Amniotic epithelial cell (primary cell): ENCODE measurements at places on chromosomes 3 and 15.

- no peak for DNase-seq
Observed at GRCh38 chr15:59053482-59053881, 51.5 kb upstream of the CCNB2 start.

DNA sequence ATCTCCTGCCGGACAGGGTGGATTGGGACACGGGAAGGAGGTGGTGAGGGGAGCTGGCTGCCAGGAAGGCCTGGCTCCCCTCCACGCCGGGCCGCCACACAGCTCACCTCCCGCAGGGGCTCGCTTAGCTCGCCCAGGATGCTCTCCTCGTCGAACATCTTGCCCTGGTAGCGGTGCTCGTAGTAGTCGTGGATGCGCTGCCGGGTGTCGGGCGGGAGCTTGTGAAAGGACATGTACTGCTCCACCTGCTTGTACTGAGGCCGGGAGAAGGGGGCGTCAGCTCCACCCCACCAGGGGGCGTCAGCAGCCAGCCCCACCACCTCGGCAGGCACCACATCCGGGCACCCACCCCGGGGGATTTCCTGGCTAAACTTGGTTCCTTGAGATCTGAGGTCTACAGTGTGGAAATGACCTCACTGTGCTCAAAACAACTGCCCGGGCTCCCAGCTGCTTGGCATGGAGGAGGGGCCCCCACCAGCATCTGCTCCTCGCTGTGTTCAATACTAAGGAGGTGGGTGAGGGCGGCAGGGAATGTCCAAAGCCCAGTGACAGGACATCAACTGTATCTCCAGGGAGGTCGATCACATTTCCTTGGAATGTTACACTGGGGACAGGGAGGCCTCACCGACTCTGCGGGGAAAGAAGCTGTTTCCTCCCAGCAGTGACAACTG, 43.4 kb downstream of the HCN4 start:
- DNase-seq: no peak

- DNase-seq: no peak
Observed at GRCh38 chr15:84143753-84144314, 91.7 kb upstream of the GOLGA6L4 start.

- no peak for DNase-seq
Observed at GRCh38 chr3:27319847-27320526, 49.2 kb downstream of the NEK10 start.

GRCh38 chr15:25088261-25088790, 133.5 kb downstream of the SNRPN start:
- no peak for DNase-seq

DNA sequence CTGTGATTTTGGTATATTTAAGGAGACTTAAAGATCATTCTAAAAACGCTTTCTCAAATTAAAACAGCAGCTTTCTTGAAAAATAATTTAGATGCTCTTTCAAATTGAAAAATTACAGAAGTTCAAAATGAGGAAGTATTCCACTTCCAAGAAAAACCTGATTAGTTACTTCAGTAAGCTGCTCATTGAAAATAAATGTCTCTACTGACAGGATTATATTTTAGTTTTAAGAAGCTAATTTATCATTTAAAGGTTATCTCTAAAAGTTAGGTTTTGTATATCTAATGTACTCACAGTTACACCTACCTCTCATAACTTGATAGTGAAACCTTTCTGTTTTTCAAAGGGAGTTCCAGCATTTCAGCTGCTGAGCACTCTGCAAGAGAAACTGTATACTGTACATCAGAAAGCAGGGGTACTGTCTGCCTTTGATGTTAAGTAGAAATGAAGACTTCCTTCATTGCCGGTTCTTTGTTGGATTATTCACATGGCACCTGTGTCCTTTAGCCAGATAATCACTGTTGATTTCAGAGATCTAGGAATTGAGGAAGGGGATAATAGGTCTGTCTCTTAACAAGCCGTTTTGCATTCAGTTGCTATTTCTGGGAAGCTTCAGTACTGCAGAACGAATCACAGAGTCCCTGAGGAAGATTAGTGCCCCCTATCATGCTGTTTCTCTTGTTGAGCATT, 161.6 kb downstream of the TCF12 start:
- no peak for DNase-seq

DNA sequence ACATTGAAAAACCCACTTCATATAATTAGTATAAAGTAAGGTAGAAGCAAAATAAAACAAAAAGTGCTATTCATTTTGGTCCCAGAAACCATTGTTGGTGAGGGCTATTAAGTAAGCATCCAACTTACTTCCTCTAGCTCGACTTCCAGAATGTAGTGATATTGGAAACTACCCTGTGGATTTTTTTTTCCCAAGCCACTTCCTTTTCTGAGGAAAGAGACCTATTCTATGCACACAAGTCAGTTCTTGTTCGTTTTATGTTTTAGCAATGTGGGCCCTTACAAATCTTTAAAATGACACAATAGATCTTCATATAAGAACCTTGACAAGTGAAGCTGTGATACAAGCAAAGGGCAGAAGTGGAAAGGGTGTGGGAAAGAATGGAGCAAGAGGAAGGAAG, 402.0 kb upstream of the TBL1XR1 start:
- DNase-seq: no peak

DNA sequence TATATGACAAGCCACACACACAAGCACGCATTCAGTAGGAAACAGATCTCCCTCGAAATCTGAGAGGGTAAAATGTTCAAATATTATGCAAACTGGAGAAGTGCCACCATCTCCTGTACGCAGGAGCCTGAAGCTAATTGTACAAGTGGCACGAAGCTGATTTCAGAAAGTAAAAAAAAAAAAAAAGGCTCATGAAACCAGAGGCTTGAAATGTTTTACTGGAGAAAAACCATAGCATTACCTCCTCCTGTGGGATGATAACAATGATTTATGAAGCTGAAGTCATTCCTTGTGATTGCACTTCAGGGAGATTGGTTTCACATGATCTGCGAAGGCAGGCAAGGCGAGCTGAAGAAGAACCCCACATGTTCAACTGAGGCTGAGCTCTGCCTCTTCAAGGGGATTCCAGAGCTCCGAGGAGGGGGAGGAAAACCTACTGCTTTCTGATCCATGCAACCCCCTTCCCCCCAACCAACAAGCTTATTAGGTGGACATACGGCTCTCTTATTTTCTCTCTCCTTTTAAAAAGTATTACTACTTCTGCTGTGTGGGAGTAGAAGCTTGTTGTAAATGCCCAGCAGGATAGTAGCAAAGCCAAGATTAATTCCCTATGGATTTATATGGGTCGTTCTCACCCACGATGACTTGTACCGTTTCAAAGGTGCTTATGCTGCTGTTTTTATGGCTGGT, 101.1 kb downstream of the GREM1 start:
- DNase-seq: peak; percentile 96

DNA sequence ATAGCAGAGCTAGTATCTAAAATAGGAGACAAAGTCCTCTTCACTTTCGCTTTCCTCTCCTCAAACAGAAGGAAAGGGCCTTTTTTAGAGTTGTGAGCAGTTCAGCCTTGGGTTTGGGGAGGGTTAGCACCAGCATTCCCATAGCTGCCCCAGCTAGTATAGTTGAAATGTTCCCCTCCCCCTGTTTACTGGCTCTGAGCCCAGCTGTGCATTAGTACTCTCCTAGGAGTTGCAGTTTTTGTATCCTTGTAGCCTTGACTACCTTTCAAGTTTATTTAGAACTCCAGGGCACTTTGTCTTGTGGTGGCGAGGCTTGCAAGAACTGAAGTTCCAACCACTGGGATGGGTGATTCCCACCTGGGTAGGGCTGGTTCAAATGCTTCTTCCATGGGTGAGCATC, 245.1 kb upstream of the NAALADL2 start:
- DNase-seq: peak; percentile 6

DNA sequence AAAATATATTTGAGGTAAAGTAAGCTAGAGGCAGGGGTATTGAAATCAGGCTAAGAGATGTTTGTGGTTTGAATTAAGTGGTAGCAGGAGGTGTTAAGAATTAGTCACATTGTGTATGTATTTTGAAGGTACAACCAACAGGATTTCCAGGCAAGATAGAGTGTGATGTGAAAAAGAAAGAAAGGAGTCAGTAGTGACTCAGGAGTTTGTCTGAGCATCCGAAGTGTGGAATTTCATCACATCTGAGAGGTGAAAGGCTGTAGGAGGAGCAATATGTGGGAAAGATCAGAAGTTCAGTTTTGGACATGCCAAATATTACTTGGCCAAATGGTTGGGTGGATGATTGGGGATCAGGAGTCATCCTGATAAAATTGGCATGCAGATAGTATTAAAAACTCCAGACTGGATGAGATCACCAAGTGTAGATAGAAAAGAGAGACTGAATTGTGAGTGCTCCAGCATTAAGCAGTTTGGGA, 32.1 kb upstream of the EBLN2 start:
- peak; percentile 95 for DNase-seq

- no peak for DNase-seq
Observed at GRCh38 chr3:33954956-33955355, 156.5 kb downstream of the PDCD6IP start.

DNA sequence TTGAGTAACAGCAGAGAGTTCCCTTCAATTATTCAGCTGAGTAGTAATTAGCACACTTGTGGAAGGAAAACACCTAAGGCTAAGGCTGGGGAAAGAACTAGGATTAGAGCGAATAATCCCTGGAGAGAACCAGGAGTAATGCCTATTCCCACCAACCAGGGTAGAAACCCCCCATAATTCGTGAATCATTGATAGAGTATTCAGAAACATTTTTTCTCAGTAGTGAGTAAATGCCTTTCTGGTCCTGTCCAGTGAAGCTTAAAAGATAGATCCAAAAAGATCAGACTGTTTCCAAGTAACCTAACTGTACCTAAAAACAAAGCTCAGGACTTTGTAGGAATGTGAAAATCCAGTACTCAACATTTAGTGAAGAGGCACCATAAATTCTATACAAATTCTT, 71.2 kb downstream of the DGKG start:
- DNase-seq: no peak
